Fibroblast of the aortic adventitia (primary cell): ENCODE measurements at places on chromosomes 16 and 17. TPM values are rescaled to one million over a fixed set of nuclear protein-coding genes. Genes with fewer than 3 reads are reported as not detected.

Gene NACA2
- total RNA-seq, result not detected in 2 replicates

Gene CCL4L2
- total RNA-seq, result not detected in 2 replicates

Gene CCT6B
- 3.2 and 12.0 TPM in 2 replicates for total RNA-seq

Gene CACNG5
- not detected in 2 replicates for total RNA-seq

Gene CCL14
- total RNA-seq, result not detected in 2 replicates

Gene ETV4
- 0.41 and 6.1 TPM in 2 replicates for total RNA-seq

Gene CKLF
- 17.3 and 73.4 TPM in 2 replicates for total RNA-seq

Gene HIGD1B
- not detected in 2 replicates for total RNA-seq

Gene MARVELD3
- not detected in 2 replicates for total RNA-seq

Gene PDILT
- not detected in 2 replicates for total RNA-seq

Gene KRT23
- total RNA-seq, result not detected in 2 replicates

Gene C16orf46
- 0.54 and 0.90 TPM in 2 replicates for total RNA-seq

Gene CMTM1
- 3.2 TPM in 1 of 2 replicates, not detected in the other for total RNA-seq

Gene KRTAP4-5
- total RNA-seq, result not detected in 2 replicates
